Esophagus mucosa (tissue), 1 donor: ENCODE measurements at places on chromosomes 7 and 10. TPM values are rescaled to one million over a fixed set of nuclear protein-coding genes. Genes with fewer than 3 reads are reported as not detected.

DNA sequence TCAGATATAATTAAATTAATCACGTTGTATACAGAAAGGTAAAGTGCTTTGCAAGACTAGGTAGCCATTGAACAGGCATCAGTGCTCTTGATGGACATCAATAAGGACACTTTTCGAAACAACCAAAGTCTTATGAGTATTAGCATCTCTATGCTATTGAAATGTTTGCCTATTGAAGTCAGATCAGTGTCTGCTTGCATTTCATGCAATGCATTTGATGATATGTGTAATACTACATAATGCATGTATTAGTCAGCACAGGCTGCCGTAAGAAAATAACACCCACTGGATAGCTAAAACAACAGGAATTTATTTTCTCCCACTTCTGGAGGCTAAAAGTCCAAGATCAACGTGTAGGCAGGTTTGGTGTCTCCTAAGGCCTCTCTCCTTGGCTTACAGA lies 209.3 kb upstream of the PLXDC2 start:
- no peak for ATAC-seq

DNA sequence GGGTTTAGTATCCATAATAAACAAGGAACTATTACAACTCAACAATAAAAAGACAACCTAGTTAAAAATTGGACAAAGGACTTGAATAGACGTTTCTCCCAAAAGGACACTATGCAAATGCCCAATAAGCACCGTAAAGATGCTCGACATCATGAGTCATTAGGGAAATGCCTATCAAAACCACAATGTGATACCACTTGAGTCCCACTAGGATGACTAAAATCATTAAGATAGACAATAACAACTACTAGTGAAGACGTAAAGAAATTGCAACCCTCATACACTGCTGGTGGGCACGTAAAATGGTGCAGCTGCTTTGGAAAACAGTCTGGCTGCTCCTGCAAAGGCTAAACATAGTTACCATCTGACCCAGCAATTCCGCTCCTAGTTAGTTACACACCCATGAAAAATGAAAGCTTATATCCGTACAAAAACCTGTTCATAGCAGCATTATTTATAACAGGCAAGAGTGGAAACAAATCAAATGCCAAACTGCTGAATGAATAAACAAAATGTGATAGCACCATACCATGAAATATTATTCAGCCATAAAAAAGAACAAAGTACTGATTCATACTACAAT lies 17.3 kb downstream of the CCDC3 start:
- no peak for ATAC-seq

- peak; percentile 27 for ATAC-seq
Observed at GRCh38 chr7:92133133-92133736, 1.0 kb downstream of the CYP51A1 start.

- no peak for ATAC-seq
Observed at GRCh38 chr10:20466731-20467130, 430.4 kb downstream of the NEBL start.

- ATAC-seq: no peak
Observed at GRCh38 chr7:130135208-130136205, 65.2 kb downstream of the KLHDC10 start.

DNA sequence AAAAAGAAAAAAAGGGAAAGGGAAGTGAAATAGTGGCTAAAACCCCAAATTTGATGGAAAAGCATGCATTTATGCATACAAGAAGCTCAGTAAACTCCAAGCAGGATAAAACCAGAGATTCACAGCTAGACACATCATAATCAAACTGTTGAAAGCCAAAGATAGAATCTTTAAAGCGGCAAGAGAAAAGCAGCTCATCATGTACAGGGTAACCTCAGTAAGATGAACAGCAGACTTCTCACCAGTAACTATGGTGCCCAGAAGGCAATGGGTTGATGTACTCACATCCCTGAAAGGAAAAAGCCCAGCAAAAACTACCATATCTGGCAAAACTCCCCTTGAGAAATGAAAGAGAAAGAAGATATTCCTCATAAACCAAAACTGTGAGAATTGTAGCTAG lies 60.4 kb downstream of the TPST1 start:
- no peak for ATAC-seq

- ATAC-seq: peak; percentile 83
Observed at GRCh38 chr7:30469303-30469702, 9.3 kb downstream of the NOD1 start.

DNA sequence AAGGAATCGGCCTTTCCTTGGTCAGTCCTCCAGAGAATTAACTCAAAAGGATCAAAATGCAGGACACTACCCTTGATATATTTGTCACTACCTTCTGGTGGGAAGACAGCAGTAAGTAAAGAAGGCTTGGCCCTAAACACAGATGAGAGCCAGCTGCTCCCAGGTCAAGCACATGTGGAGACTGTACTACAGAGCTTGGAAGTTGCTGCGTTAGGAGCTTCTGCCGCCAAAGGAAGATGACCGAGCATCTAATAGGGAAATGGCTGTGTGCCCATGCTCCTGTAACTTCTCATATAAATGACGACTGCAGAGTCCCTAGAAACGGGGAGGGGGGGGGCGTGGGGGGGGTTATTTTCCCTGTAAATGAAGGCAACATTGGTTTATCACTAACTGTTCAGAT lies 59.0 kb downstream of the PODXL start:
- ATAC-seq: no peak

The ZNF107 gene
- 2.3 TPM for total RNA-seq

The CNPY1 gene
- not detected for total RNA-seq

The XRCC2 gene
- 2.3 TPM for total RNA-seq

The PPP1R9A gene
- total RNA-seq: 0.36 TPM
